Activated T-cell treated with anti-CD3 and anti-CD28 coated beads, Interleukin-2, amount 50 U/mL, for 72 hours (primary cell): ENCODE measurements at places on chromosomes 2 and 18. TPM values are rescaled to one million over a fixed set of nuclear protein-coding genes. Genes with fewer than 3 reads are reported as not detected.
A peak's percentile ranks its signal among the peaks of the same experiment; 100 is the strongest.

DNA sequence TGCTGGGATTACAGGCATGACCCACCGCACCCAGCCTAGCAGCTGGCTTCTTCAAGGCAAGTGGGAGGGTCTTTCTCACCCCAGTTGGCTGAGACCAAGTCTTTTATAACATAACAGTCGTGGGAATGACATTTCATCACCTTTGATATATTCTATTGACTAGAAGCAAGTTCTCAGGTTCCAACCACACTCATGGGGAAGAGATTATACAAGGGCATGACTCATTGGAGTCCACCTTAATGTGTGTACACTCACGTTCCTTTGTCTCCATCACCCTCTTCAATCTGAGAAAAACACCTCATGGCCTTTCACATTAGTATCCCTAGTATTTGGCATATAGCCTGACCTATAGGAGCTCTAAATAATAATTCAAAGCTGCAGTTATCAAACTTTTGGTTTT is 2.8 kb upstream of the BBS5 start:
- no peaks in the 10 kb centered on the region for H3K27me3 ChIP-seq
- no peaks in the 10 kb centered on the region for H3K36me3 ChIP-seq
- DNase-seq, result no peak
- no peak overlapping the region for H3K4me3 ChIP-seq
- no peak overlapping the region for H3K27ac ChIP-seq
- H3K4me1 ChIP-seq, result peaks cover 17% of the 10 kb centered on the region

Gene NEB
- total RNA-seq, result 1.1 TPM

GRCh38 chr2:7324706-7325105 is 407.5 kb downstream of the RNF144A start:
- no peak for DNase-seq
- H3K36me3 ChIP-seq, result no peaks in the 10 kb centered on the region
- H3K4me1 ChIP-seq, result no peaks in the 10 kb centered on the region
- H3K27ac ChIP-seq, result no peak overlapping the region
- H3K27me3 ChIP-seq, result peaks cover 13% of the 10 kb centered on the region

GRCh38 chr18:9943311-9943710 is 29.5 kb downstream of the VAPA start:
- H3K4me3 ChIP-seq, result no peak overlapping the region
- H3K4me1 ChIP-seq, result peaks cover 5% of the 10 kb centered on the region
- no peak for DNase-seq
- no peak overlapping the region for H3K27ac ChIP-seq

- H3K36me3 ChIP-seq, result no peaks in the 10 kb centered on the region
- no peak for DNase-seq
- H3K4me1 ChIP-seq, result no peaks in the 10 kb centered on the region
- no peak overlapping the region for H3K27ac ChIP-seq
- no peaks in the 10 kb centered on the region for H3K27me3 ChIP-seq
- H3K4me3 ChIP-seq, result no peak overlapping the region
Measured at GRCh38 chr2:56014046-56014730, 90.6 kb upstream of the EFEMP1 start.

GRCh38 chr2:49113046-49113445 is 41.3 kb downstream of the FSHR start:
- no peaks in the 10 kb centered on the region for H3K36me3 ChIP-seq
- H3K4me3 ChIP-seq, result no peak overlapping the region
- no peaks in the 10 kb centered on the region for H3K4me1 ChIP-seq
- DNase-seq, result no peak

DNA sequence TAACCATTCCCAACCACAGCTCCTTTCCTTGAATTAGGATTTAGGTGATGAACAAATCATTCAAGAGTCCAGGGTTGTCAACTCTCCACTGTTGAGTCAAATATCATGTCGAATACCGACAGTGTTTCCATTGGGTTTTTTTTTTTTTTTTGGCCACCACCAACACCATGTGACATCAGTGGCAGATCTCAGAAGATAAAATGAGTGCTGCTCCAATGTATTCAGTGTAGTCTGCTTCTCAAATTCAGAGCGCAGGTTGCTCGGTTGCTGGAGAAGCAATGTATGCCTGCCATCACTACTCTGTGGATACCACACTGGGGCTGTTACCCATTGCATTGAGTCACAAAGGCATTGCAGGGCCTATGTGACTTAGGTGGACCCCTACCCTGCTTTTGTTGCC is 10.8 kb upstream of the ATL2 start:
- H3K36me3 ChIP-seq, result no peaks in the 10 kb centered on the region
- H3K27me3 ChIP-seq, result peaks cover 13% of the 10 kb centered on the region
- no peak overlapping the region for H3K4me3 ChIP-seq
- H3K4me1 ChIP-seq, result peaks cover 20% of the 10 kb centered on the region
- H3K27ac ChIP-seq, result peak overlapping the region; percentile 44
- no peak for DNase-seq

Gene SH3BP4
- total RNA-seq, result 1.5 TPM

Gene DYNAP
- not detected for total RNA-seq

GRCh38 chr2:157260533-157261198 is 3.2 kb downstream of the GALNT5 start:
- peak overlapping the region; percentile 13 for H3K27ac ChIP-seq
- H3K4me1 ChIP-seq, result peaks cover 58% of the 10 kb centered on the region
- no peak for DNase-seq
- peak overlapping the region; percentile 67 for H3K4me3 ChIP-seq

- peaks cover 21% of the 10 kb centered on the region for H3K4me1 ChIP-seq
- no peak for DNase-seq
- no peaks in the 10 kb centered on the region for H3K27me3 ChIP-seq
- H3K4me3 ChIP-seq, result no peak overlapping the region
- H3K36me3 ChIP-seq, result peaks cover 10% of the 10 kb centered on the region
Measured at GRCh38 chr2:223889229-223889628, 51.8 kb upstream of the AP1S3 start.

GRCh38 chr2:143150287-143150686 is 21.1 kb downstream of the ARHGAP15 start:
- H3K4me1 ChIP-seq, result peaks cover 87% of the 10 kb centered on the region
- H3K27ac ChIP-seq, result peak overlapping the region; percentile 83
- DNase-seq, result no peak
- no peaks in the 10 kb centered on the region for H3K27me3 ChIP-seq
- peak overlapping the region; percentile 53 for H3K4me3 ChIP-seq

DNA sequence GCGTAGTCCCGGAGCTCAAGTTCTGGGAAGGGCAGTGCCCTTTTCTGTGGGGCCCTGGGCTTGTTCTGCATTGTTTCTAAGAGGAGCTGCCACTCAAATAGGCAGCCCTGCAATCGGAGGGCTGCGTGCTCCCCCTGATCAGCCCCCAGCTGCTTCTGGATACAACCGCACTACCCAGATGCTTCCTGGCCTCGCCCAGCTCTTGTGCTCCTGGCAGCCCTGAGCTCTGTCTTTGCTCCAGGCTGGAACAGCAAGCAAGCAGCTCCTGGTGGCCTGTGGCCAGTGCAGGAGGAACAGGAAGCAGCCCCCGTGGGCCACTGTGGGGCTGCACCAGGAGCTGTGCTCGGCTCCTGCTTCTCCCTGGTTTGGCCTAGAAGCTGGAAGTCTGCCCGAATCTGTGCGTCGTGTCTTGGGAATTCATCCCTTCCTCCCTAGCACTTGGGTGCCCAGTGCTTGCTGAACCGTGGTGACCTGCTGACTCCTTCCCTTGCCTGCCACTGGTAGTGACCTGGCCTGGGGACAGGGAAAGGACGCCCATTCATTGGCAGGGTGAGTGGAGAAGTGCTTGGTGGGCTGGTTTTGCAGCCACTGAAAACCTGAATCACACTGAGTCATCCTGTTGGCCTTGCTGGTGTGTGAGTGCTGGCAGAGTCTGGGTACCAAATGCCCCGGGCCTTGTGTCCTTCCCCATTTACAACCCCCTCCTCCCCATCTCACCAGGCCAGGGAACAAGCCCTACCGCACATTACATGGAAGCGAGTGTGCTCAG is 27.3 kb upstream of the NTSR2 start:
- no peak overlapping the region for H3K27ac ChIP-seq
- H3K4me1 ChIP-seq, result peaks cover 27% of the 10 kb centered on the region
- H3K27me3 ChIP-seq, result peaks cover 12% of the 10 kb centered on the region
- DNase-seq, result no peak
- H3K36me3 ChIP-seq, result no peaks in the 10 kb centered on the region

Gene TTC32
- total RNA-seq, result 39.4 TPM
